Left cardiac atrium (tissue), 4 donors: ENCODE measurements at places on chromosomes 11 and 22. TPM values are rescaled to one million over a fixed set of nuclear protein-coding genes. Genes with fewer than 3 reads are reported as not detected.
A peak's percentile ranks its signal among the peaks of the same experiment; 100 is the strongest.

- DNase-seq, result no peak
Measured at GRCh38 chr22:33891455-33891854, 28.8 kb downstream of the LARGE1 start.

DNA sequence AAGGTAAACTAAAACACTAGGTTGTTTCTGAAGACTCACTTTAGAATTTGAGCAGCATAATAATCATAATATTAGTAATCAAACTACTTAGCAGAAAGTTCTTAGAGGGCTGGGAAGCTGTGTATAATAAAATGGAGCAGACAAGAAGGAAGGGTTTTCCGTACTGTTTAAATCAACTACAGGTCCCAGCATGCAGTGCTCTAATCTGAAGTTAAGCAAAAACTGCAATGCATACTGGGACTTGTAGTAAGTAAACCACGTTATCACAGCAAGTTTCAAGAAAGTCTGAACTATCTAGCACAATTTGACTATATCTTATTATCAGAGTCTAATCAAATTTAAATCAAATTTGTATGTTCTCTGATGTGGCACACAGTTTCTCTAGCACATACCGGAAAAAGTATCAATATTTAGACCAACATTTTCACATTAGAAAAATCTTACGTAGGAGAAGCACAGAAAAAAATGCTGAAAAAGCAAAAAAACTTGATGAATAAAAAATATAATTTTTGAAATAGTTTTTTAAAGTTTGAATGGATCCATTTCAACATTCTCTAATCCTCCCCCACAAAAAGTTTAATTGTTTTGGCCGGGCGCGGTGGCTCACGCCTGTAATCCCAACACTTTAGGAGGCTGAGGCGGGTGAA lies 8.2 kb downstream of the PHF21A start:
- no peak for DNase-seq

DNA sequence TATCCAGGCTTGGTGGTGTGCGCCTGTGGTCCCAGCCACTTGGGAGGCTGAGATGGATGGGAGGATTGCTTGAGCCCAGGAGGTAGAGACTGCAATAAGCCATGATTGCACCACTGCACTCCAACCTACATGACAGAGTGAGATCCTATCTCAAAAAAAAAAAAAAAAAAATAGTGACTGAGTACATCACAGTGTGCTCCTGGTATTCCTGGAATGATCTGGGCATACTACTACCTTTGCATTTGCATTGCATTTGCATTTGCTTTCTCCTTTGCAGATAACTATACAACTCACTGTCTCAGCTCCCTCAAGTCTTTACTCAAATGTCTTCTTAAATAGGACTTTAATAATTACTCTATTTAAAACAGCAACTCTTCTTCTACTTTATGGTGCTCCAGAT lies 51.8 kb downstream of the DLG2 start:
- DNase-seq, result no peak

DNA sequence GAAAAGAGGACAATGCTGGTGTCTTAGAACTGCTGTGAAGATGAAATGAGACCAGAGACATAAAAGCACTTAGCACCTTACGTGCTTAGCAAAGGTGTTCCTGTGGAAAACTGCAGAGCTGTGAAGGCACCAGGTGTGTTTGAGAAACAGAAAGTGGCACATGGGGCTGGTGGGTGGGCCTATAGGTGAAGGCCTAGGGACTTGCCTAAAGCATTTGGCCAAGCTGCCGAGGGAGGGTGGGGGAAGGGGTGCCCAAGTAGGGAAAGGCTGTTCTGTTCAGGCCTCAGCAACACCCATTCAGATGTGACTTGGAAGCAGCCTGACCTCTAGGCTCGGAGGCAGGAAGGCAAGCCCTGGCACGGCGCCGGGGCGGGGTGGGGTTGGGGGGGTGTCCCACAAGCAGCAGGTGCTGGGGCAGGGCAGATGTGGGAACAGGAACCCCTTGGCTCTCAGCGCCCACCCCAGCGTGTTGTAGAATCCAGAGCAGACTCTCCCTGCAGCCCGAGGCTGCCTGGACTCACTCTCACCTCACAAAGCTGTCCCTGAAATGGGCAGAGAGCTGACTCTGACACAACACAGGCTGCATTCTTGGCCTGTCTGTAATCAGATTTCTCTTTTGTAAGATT lies 366.7 kb upstream of the NARS2 start:
- DNase-seq, result no peak

GRCh38 chr11:1736447-1736992 lies 13.9 kb downstream of the IFITM10 start:
- DNase-seq, result no peak

DNA sequence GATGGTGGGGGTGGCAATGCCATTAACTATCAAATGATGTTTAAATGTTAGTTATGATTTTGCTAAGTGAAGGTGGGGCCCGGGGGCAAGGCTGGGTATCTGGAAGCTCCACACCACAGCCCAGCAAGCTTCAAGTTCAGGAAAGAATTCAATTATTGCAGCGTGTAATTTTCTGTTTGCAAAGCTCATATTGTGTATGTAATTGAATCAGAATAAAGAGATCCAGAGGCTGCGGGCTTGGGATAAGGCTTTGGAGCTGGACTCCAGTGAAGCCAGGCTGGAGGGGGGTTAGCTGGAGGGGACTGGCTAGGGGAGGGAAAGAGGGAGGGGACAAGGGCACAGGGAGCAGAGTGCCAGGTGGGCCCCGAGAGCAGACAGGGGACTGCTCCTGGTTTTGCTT lies 557.1 kb upstream of the CADM1 start:
- no peak for DNase-seq

- DNase-seq, result no peak
Measured at GRCh38 chr11:117941976-117942654, 12.9 kb upstream of the TMPRSS13 start.

GRCh38 chr22:49660794-49661781 lies 166.6 kb downstream of the BRD1 start:
- no peak for DNase-seq

GRCh38 chr11:122115524-122116379 lies at the start of gene BLID:
BLID (minus strand) TSS chr11:122116215; CDS start chr11:122115922, 293 bp downstream.
- DNase-seq, result peak; percentile 37

GRCh38 chr11:132639986-132640385 lies 892.3 kb downstream of the OPCML start:
- DNase-seq, result no peak

GRCh38 chr22:17319546-17319945 lies 49.7 kb upstream of the CECR2 start:
- DNase-seq, result no peak

- DNase-seq, result no peak
Measured at GRCh38 chr11:93921695-93922468, 71.5 kb upstream of the VSTM5 start.

- DNase-seq, result no peak
Measured at GRCh38 chr11:79018371-79018849, 422.4 kb downstream of the TENM4 start.

DNA sequence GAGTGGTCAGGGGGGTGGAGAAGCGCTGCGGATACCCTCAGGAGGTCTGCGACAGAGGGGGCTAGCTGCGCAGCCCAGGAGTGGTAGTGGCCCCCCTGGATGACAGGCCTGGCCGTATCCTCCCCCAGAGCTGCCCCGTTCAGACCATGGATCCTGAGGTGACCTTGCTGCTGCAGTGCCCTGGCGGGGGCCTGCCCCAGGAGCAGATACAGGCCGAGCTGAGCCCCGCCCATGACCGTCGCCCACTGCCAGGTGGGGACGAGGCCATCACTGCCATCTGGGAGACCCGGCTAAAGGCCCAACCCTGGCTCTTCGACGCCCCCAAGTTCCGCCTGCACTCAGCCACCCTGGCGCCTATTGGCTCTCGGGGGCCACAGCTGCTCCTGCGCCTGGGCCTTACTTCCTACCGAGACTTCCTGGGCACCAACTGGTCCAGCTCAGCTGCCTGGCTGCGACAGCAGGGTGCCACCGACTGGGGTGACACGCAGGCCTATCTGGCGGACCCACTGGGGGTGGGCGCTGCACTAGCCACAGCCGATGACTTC lies 505 bp downstream of the NUDT22 start:
- peak; percentile 70 for DNase-seq

DNA sequence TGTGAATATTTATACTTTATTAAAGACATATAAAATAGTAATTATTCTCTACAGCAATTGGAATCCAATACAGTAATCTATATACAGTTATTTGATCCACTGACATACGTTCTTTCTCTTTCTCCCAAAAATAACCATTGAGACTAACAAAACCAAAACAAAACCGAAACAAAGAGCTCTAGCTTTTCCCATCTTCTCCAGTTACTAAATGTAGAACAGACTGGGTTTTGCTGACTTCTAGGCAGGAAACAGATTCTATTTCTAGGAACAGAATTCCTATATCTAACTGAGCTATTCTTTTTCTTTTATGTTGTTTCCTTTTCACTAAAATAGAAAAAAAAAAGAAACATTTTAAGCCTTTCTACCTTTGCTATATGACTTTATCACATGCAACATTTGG lies 80.1 kb downstream of the PACS1 start:
- no peak for DNase-seq

FIBIN gene
- 9.4 TPM for total RNA-seq

FOLR1 gene
- total RNA-seq, result not detected

GUCY1A2 gene
- total RNA-seq, result 7.1 TPM

OR2AG1 gene
- not detected for total RNA-seq

UCP3 gene
- 2.2 TPM for total RNA-seq

GVQW3 gene
- 2.1 TPM for total RNA-seq

GLB1L3 gene
- not detected for total RNA-seq

TUBA8 gene
- total RNA-seq, result 98.8 TPM

SMC1B gene
- total RNA-seq, result not detected

C22orf15 gene
- total RNA-seq, result not detected
